ENCODE measurements at places on chromosomes 4 and X. TPM values are rescaled to one million over a fixed set of nuclear protein-coding genes. Genes with fewer than 3 reads are reported as not detected.

MND1 gene
- 3.0 TPM for polyA plus RNA-seq

ZGRF1 gene
- polyA plus RNA-seq = 0.78 TPM

LONRF3 gene
- polyA plus RNA-seq = 0.20 TPM

CCDC158 gene
- polyA plus RNA-seq = not detected

VEGFD gene
- polyA plus RNA-seq = not detected

CEP135 gene
- polyA plus RNA-seq = 0.44 TPM

WDFY3 gene
- polyA plus RNA-seq = 10.9 TPM

POU3F4 gene
- polyA plus RNA-seq = 0.44 TPM

TLR3 gene
- polyA plus RNA-seq = 0.36 TPM

RHOXF2 gene
- not detected for polyA plus RNA-seq

TMEM156 gene
- 0.27 TPM for polyA plus RNA-seq

PPEF2 gene
- not detected for polyA plus RNA-seq

WDR45 gene
- 67.6 TPM for polyA plus RNA-seq

NPY2R gene
- polyA plus RNA-seq = 0.20 TPM

CSAG3 gene
- not detected for polyA plus RNA-seq

CT45A2 gene
- polyA plus RNA-seq = not detected

NAP1L2 gene
- polyA plus RNA-seq = 14.1 TPM

CACNA1F gene
- 1.4 TPM for polyA plus RNA-seq

FREM3 gene
- 0.44 TPM for polyA plus RNA-seq

AREG gene
- not detected for polyA plus RNA-seq

AMBN gene
- not detected for polyA plus RNA-seq

GSX2 gene
- 0.19 TPM for polyA plus RNA-seq

STBD1 gene
- 0.25 TPM for polyA plus RNA-seq

DRD5 gene
- 0.41 TPM for polyA plus RNA-seq

DUSP21 gene
- not detected for polyA plus RNA-seq

KLB gene
- polyA plus RNA-seq = not detected

Data from brain (organoid and tissue), 16 donors.